ENCODE measurements at places on chromosomes 16 and 17.

- DNase-seq: no peak
Measured at GRCh38 chr16:53358884-53359283, 75.4 kb upstream of the RBL2 start.

GRCh38 chr17:16488186-16488967, 3.6 kb downstream of the LRRC75A start:
- DNase-seq: no peak

- DNase-seq: no peak
Measured at GRCh38 chr16:55588799-55589198, 22.3 kb downstream of the CAPNS2 start.

DNA sequence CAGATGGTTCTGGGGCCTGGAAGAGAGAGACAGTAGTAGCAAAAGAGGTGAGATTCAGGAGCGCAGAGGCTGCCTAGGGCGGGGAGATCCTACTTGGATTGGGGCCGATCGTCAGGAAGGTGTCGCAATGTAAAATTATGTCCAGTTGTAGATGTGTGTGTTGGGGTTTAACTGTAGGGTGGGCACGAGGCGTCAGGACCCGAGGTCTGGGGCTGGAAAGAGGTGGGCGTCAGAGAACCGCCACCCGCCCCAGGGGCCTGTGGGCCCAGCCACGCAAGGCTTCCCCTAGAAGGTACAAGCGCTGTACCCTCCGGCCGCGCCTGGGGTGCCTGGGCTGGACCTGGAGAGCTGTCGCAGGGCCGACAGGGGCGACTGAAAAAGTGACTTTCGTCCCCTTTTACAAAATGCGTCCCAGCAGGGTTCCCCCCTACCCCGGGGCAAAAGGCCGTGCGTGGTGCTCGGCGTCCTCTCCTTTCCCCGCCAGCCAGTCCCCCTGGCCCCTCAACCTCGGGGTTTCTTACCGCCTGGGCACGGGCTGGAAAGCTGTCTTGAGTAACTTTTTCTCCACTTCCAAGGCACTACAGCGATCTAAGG, 2.8 kb downstream of the IRX3 start:
- no peak for DNase-seq

DNA sequence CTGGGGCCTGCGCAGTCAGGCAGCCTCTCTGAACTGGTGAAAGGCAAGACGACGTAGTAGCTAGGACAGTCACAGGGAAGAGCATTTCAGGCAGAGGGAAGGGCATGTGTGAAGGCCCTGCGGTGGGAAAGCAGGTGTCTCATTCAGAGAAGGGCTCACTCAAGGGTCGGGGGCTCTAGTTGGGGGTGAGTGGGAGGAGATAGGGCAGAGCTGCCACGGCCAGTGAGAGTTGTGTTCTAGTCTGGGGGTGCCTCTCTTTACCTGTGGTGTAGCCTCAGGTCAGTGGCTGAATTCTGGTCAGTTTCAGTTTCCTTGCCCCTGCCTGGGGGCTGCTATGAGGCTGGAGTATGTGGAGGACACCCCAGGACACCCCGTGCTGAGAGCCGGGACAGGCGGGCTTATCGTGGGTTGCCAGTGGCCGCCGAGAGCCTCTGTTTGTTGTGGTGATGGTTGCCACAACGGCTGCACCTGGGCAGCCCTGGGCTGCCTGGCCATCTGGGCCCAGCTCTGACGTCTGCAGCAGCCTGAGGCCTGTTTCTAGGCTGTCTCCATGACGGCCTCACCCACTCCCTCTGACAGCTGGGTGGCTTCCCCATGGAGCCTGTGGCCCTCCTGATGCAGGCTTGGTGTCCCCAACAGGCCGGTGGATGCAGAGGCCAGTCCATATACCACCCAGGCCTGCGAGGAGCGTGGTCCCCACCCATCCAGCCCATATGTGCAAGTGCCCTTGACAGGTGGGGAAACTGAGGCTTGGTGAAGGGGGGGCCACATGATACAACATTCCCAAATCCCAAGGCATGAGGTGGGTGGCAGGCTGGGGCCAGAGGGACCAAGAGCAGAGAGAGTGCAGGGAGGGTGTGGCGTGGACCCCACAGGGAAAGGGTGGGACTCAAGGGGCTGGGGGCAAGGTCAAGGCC, 10.8 kb downstream of the MAP2K3 start:
- no peak for DNase-seq

DNA sequence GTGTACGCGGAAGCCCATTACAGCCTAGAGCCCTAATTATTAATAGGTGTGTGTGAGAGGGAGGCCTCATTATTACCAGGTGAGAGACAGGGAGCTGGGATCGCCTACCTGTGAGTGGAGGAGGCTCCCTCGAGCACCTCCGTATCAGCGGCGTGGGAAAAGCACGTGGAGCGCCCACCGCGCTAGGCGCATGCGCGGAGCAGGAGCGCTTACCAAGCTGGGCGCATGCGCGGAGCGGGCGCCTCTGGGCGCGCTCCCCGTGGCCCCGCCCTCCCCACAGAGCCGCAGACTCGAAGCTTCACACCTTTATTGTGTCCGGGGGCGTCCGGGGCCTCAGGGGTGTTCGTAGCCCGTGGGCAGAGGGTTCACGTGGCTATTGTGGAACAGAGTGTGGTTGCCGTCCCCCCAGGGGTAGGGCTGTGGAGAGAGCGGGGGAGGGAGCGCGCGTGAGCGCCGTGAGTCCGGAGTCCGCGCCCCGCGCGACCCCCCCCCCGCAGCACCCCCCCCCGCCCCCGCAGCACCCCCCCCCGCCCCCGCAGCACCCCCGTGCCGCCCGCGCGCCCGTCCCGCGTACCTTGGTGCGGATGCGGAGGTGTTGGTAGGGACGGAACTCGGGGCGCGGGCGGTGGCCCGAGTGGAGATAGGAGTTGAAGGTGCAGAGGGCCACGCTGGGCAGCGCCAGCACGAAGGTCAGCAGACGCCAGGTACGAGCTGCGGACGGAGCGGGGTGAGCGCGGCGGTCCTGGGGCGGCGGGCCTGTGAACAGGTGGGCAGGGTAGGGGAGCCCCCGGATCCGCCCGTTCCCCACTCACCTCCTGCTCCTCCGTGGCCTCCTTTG, 500 bp downstream of the COX6A2 start:
- DNase-seq: peak; percentile 32

GRCh38 chr17:59327121-59327980, 4.1 kb upstream of the YPEL2 start:
- no peak for DNase-seq

DNA sequence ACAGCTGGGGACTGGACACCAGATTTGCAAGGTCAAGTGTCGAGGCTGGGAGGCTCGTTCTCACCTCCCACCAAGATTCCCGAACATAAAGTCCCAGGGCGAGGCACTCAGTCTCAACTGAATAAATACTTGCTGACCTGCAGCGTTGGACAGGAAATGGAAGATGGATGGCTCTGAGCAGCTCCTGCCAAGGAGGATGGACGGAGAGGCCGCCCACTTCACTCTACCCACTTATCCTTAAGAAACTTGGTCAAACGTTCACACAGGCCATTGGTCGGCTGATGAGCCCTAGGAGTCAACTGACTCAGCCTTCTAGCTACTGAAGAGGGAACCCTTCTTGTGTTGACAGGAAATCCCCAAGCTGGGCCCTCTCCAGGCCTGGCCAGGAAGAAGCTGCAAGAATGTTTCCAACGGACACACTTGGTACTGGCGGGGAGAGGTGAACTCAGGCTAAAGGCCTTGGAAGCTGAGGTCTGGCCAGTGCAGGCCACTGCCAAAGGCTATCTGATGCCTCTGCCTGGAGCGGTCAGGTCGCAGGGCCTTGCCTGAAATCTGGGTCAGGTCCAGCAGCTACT, 50.0 kb downstream of the VAC14 start:
- no peak for DNase-seq

DNA sequence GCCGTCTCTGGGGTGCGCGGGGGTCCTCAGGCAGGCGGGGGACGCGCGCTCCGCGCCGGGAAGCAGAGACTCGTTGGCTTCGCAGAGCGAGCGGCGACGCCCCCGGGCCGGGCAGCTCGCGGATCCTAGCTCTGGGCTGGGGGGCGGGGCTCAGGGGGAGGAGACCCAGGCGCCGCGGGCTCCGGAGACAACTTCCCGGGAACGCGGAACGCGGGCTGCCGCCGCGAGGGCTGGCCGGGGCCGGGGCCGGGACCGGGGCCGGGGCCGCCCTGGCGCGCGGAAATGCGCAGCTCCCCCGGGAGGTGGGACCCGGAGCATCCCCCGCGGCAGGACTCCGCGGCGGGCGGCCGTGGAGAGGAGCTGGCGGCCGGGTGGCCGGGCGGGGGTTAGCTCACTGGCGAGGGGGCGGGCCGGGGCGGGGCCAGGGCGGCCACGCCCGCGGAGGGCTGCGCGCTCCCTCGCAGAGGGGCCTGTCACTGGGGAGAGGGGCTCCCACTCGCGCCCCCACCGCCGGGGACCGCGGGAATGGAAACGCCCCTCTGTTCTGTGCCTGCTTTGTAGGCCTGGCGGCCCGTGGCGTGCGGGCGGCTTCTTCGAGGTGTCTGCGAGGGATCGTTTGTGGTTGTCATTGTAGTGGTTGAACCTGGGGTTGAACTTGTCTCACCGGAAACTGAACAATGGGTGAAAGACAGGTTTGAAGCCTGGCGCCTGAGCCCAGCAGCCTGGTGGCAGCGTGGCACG, at the start of gene GAS7:
TSS of gene GAS7 (minus strand) at position 98 of the 741 bp plus-strand sequence.
- DNase-seq: no peak

- DNase-seq: no peak
Measured at GRCh38 chr16:57893559-57894389, 77.2 kb downstream of the CNGB1 start.

DNA sequence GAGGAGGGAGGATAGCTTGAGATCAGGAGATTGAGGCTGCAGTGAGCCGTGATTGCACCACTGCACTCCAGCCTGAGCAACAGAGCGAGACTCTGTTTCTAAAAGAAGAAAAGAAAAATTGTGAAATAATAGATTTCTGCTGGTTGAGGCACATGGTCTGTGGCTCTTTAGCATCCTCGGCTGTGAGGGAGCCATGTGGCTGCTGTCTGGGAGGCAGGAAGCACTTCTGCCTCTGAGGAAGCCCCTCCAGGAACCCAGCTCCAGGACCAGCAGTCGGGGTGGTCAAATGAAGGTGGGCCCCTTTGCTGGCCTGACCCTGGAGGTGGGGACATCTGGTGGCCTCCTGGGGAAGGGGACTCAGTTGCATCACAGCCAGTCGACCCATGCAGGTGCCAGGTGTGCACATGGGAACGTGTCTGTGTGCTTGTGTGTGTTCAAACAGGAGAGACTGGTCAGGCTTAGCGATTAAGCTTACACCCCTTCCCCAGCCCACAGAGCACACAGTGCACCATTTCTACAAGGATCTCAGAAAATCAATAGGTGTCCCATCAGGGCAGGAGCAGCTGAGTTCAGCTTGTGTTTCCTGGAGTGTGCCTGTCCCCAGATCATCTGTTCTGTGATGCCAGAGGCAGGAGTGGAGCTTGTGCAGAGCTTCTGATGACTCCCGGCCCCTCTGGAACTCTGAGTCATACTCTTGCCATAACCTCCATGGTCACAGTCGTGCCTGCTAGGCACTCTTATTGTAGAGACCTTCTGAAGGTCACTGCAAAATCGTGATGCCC, 24.3 kb upstream of the MGAT5B start:
- no peak for DNase-seq

GRCh38 chr16:70653809-70654771, 7.7 kb downstream of the IL34 start:
- peak; percentile 56 for DNase-seq

GRCh38 chr17:15262291-15263205, 2.6 kb downstream of the PMP22 start:
- peak; percentile 26 for DNase-seq

DNA sequence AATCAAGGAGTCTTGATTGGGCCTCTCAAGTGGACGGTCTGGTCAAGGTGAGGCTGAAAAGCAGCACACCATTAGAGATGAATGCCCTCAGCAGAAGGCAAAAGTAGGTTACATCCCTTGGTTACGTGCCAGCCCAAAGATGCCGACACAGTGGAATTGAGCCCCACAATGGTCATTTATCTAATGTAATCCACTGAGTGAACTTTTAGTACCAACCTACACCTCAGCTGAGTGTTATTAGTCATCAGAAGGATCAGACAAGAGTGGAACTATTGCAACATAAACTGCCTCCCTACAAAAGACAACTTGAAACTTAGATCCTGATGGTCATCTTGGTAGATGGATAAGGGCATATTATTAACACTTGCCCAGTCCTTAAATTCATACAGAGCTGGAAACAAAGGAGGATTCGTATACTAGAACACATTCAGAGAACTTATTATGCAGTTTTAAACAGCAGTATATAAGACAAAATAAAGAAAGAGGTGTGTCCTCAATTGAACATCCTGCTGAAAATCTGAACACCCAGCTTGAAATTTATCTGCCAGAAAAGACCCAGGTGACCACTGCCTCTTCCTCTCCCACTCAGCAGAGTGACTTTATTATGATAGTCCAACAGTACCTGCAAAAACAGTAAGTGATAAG, 2.8 kb downstream of the DCUN1D3 start:
- no peak for DNase-seq

- DNase-seq: no peak
Measured at GRCh38 chr17:64368277-64368676, 22.4 kb downstream of the PECAM1 start.

- DNase-seq: no peak
Measured at GRCh38 chr16:55571191-55571897, 4.9 kb downstream of the CAPNS2 start.

- DNase-seq: no peak
Measured at GRCh38 chr16:86929057-86929871, 350.9 kb downstream of the FOXL1 start.

DNA sequence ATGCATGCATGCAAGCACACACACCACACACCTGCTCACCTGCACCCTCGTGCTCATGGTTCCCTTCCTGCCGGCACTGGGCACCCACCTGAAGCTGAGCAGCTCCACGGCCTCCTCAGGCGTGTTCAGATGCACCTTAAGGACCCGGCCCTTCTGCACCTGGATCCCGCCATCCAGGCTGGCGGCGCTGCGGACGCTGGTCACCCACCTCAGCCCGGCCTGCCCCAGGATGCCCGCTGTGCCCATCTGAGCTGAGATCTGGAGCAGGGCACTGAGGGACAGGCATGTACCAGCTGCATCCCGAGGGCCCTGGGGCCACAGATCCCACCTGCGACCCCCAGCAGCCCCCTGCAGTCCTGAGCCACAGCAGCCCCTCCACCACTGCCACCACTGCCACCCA, 110.0 kb downstream of the LITAF start:
- no peak for DNase-seq

GRCh38 chr17:3750926-3751325, 27.2 kb downstream of the HASPIN start:
- no peak for DNase-seq

GRCh38 chr17:69588827-69589239, 174.3 kb downstream of the MAP2K6 start:
- DNase-seq: no peak

DNA sequence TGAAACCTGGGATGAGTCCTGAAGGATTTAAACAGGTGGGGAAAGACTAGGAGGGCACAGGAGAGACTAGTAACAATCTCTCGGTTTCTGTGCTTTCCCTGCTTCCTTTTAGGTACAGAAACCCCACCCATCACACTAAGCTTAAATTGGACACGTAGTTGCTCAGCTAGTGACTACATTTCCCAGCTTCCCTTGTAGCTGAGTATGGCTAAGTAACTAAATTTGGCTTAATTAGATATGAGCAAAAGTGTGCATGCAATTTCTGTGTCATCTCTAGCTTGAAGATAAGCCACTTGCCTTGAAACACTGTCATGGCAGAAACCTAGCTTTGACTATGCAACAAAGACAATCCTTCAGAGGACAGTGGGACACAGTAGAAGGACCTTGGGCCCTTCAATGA, 36.5 kb downstream of the CACNG1 start:
- DNase-seq: no peak

Measured in left renal cortex interstitium (tissue), 4 donors.